ENCODE measurements at places on chromosomes 5 and 9.
A peak's percentile ranks its signal among the peaks of the same experiment; 100 is the strongest.

DNA sequence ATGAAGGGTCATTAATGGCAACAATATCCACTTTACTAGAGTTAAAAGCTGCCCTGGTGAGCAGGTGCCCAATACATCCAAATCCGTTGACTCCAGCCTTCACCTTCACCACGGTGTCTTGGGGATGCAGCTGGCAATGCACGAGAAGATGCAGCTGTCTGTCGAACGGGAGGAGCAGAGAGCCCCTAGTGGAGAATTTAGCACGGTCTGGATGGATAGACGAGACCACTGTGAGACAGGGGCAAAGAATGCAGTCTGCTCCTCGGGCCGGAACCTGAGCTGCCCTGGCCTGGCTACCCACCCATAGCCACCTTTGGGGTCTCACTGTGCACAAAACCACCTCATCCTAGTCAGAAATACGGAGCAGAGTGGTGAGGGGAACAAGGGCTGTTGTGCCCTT is 35.1 kb downstream of the ADRA1B start:
- DNase-seq: no peak

- DNase-seq: no peak
Observed at GRCh38 chr9:69299315-69299714, 25.7 kb upstream of the ENTREP1 start.

GRCh38 chr5:77898385-77898784 is 122.2 kb upstream of the TBCA start:
- no peak for DNase-seq

GRCh38 chr5:153991168-153991567 is 47.5 kb downstream of the FAM114A2 start:
- no peak for DNase-seq

DNA sequence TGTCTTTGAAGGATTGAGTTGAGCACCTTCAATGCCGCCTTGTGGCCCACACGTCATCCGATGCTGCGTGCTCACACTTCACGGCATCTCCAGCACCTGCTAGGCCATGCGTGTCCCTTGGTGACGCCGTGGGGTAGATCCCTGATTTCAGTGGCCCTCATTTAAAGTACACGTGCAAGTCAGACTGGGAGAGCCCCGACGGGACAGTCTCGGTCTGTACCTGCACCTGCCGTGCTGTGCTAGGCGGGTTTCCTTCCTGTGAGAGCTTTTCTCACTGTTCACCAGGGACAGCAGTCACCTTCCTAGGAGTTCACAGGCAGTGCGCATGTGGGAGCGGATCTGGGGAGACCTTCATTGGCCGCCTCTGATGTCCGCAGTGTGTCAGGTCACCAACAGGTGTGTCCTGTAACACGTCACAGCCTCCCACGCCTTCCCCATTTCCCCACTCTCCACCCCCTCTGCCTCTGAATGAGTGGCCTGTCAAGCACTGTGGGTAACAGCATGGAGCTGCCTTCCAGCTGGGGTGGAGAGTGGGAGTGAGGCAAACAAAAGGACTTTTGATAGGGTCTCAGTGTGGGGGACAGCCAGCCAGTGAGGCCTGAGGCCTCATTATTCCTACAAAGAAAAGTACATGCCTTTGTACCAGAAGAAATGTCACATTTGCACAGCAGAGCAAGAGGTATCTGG is 236.4 kb downstream of the FANCC start:
- DNase-seq: no peak

DNA sequence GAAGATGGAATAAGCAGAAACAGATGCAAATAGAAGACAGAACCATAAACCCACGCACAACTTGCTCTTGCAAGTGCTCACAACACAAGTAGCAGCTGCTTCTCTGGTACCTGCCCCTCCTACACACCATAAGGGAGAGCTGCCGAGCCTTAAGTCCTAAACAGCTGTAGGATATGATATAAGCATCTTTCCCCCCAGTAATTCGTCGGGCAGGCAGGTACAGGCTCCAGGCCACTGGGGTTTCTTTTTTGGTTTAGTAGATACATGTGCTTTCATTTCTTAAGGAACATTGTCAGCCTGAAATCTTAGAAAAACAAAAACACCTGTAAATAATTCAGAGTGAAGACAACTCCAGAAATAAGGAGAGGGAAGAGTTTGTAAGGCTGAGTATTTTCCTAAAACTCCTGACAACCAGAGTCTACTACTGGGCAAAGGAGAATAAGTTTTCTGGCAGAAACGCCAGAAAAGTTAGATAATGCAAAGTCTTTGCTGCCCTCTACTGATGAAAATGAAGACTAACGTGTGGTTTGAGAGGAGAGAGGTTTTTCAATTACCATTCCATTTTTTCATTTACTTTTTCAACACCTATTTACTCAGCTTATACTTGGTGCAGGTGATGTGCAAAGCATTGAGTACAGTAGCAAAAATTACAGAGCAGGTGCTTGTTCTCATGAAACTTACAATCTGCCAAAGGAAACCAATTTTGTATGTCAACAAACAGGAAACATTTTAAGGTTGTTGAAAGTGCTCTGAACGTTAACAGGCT is 20.1 kb upstream of the TCERG1 start:
- DNase-seq: peak; percentile 43

DNA sequence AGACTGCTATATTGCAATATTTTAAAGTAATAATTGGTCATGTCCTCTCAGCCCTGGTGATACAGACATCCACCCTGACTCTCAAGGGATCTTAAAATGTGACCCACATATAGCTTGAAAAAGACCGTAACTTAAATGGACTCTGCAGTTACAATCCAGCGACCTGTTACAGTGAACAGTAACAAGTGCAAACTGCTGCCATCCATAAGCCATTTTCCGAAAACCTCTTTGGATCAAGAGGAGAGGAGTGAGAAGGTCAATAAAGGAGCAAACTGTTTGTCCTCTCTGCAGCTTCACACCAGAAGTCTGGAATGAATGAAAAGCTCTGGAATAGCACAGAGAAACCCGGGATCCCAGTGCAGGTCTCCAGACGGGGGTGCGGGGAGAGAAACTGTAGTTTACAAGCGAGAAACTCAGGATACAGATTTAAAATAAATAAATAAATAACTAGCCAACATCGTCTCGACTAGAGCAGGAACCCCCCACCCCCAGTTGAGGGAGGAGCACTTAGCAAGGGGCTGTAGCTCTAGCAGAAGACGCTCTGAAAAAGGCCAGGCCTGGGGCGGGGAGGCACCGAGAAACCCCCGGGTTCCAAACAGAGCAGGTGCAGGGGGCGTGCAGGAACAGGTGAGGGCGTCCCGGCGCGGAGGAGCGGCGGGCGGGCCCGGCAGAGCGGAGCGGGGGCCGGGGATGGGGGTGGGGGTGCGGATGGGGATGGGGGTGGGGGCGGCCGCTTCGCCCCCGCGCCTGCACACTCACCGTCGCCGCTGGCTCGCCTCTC is 572 bp downstream of the ZDHHC21 start:
- peak; percentile 21 for DNase-seq

DNA sequence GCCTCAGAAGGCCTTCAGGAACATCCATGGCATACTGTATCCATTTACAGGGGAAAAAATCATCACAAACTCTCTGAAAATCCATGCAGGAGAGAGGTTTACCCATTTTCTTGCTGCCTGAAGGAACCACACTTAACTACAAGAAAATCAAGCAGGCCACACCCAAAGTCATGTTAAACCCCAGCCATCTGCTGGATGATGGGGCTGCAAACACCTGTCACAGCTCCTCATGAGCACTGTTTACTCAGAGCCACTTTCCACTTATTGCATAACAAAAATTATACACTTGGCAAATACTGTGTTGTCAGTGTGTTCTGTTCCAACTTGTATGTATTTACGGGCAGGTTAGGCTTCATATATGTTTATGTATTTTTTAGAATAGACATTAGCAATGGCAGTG is 35.8 kb downstream of the PPIC start:
- no peak for DNase-seq

DNA sequence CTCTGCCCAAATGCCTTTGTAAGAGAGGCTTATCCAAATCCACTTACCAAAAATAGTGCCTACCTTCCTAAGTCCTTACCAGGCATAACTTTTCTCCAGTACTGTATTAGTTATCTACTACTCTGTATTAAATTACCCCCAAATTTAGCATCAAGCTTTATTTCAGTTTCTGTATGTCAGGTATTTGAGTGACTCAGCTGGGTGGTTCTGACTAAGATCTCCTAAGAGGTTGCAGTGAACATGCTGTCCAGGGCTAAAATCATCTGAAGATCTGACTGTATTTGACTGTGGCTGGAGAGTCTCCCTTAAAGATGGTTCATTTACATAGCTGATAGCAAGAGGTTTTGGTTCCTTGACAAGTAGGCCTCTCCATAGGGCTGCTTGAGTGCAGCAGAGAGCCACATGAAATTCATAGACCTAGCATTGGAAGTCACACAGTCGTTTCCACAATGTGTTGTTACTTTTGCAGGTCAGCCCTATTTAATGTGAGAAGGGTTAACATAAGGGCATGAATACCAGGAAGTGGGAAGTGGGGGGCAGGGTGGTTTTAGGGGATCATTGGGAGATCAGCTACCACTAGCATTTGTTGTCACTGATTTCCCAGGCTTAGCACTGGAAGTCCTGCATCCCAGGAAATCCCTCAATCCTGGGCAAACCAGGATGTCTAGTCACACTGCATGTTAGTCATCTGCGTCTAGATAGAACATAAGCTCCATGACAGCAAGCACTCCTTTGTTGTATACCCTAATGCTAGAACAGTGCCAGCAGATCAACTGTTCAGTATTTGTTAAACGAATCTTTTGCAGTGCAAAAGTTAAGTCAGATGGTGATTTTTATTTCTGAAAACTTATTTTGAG is 2.0 kb upstream of the ZNF622 start:
- peak; percentile 12 for DNase-seq

GRCh38 chr9:93368437-93368836 is 83.0 kb upstream of the FAM120A start:
- DNase-seq: no peak

DNA sequence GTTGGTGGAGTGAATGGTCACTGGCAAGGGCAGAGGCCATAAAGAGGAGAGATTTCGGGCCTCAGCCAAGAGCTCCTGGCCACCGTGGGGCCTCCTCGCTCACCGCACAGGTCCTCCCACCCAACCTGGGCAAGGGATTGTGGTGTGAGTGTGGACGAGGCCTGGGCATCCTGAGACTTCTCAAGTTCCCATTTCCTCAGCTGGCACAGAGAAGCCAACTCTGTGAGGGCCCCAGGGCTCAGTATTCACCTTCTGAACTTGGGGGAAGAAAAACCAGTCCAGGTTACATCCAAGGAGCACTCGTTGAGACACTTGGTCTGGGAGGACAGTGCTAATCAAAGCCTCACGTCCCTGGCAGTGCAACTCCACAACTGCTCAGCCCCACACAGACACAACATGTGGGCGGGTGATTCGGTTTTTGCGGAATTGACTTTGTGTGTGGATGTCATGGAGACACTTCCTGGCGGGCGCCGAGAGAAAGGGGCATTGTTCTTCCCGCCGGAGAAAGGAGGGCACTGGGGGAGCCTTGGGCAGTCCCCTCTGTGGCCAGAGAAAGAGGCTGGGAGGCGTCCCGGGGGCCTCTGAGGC is 28.5 kb upstream of the NKD2 start:
- DNase-seq: no peak

GRCh38 chr5:118825226-118825625 is 163.1 kb downstream of the DTWD2 start:
- DNase-seq: no peak

GRCh38 chr5:103414604-103415003 is 148.0 kb downstream of the NUDT12 start:
- DNase-seq: no peak

DNA sequence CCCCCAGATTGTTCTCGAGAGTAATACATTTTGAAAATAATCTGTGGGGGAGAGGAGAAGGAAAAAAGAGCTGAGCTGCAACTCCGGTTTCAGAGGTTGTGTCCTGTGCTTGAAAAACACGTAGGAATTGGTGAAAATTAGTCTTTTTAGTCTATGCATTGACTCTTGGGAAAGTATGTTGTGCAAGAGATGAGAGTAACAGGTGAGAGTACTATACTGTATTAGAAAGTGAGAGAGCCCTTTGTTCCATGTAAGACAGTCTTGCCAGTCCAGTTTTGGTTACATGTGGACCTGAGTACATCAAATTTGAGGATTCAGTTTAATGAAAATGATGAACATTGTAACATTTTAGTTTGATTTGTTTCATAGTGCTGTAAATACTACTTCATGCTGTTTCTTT is 27.8 kb downstream of the ERBIN start:
- DNase-seq: no peak

- DNase-seq: no peak
Observed at GRCh38 chr5:38916802-38917201, 71.0 kb downstream of the OSMR start.

GRCh38 chr5:130400091-130400490 is 495.8 kb downstream of the CHSY3 start:
- DNase-seq: no peak

DNA sequence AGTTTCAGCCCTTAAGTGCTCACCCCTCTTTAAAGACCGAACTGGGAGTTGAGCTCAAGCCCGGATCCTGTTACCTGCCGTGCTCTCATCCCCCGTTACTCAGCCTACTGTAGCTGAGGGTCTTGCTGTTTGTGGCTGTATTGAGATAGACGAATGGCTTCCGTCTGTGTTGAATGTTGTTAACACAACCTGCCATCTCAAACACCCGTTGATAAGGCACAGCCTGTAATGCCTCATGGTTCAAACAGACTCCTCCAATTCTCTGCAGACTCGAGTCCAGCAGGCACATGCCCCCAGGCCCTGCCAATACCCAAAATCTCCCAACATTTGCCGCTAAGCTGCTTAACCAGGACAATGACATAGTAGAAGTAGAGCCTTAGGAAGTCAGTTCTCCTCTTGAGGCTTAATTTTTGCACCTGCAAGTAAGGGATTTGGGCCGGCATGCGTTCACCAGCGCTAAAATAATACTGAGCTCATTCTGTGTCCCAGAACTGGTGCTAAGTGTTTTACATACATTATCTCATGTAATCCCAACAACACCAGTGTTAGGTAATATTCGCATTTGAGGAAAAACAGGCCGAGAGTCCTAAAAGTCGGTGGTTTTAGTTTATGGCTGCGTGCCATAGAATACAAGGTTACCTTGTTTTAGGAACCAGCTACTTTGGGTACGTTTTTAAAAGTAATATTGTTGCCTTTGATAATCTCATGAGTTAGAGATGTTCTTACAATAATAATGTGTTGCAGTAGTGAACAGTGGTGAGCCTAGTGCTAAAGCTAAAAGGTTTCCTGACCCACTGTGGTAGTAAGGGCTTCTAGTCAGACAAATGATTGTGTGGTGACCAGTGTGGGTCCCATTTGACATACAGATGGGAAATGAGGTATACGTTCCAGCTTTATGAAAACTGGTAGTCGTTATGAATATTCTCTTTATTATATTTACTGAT is 1.5 kb upstream of the RFX3 start:
- peak; percentile 16 for DNase-seq
